Uterus (tissue), 4 donors: ENCODE measurements at places on chromosomes 2 and 18. TPM values are rescaled to one million over a fixed set of nuclear protein-coding genes. Genes with fewer than 3 reads are reported as not detected.

DNA sequence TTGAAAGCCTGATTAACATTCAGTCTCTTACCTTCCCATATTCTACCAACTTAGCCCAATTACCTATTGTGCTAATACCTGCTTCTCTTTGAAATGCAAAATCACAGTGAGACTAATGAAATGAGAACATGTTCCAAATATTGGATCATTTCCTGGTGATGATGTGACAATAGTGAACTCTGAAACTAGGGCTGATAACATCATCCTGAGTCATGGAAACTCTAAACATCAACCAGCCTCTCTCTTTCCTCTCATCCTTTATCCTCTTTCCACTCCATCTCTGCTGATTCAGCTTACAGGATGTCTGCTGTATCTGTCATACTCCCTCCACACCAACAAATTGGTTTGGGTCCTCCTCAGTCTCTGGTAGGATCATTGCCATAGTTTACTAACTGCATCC, 98.8 kb upstream of the NCKAP5 start:
- no peak for DNase-seq

The EPHA4 gene
- 84.7 TPM for total RNA-seq

DNA sequence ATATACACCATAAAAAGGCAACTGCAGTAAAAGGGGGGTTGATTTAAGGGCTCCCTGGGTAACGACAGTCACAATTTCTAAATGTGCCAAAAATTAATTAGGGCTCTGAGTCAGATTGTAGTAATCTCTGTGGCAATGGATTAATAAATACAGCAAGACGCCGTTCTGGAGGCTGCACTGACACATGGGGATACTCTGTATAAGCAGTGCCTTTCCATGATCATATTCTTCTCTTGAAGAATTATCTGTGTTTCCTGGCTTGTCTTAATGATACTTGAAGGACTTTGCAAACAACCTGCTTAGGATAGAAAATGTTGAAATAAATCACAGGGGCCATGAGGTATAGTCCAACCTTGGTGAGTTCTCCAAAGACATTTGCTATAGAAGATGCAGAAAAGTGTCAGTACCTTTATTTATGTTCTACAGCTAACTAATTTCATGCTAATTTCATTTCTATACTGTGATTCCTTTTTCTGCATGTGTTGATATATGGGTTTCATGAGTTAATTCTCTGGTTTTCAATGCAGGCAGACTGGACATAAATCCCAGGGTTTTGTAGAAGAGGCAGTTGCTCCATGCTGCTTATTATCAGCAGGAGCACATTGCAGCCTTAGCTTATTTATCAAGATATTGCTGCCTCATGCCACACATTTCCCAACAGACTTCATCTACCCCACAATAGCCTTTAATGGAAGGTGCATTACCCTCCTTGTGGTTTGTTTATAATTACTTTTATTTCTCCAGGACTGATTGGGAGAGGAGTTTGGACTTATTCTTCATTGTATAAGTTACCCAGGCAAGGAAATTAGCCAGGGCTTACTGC, 54.8 kb downstream of the HNMT start:
- DNase-seq: no peak

GRCh38 chr2:151765760-151766410, 31.6 kb upstream of the NEB start:
- DNase-seq: no peak

The HAAO gene
- 18.5 TPM for total RNA-seq
